ENCODE measurements at places on chromosomes 6 and 20. TPM values are rescaled to one million over a fixed set of nuclear protein-coding genes. Genes with fewer than 3 reads are reported as not detected.

TRIM27 gene
- total RNA-seq, result 37.2 TPM

CLPSL1 gene
- total RNA-seq, result not detected

PRL gene
- not detected for total RNA-seq

DNA sequence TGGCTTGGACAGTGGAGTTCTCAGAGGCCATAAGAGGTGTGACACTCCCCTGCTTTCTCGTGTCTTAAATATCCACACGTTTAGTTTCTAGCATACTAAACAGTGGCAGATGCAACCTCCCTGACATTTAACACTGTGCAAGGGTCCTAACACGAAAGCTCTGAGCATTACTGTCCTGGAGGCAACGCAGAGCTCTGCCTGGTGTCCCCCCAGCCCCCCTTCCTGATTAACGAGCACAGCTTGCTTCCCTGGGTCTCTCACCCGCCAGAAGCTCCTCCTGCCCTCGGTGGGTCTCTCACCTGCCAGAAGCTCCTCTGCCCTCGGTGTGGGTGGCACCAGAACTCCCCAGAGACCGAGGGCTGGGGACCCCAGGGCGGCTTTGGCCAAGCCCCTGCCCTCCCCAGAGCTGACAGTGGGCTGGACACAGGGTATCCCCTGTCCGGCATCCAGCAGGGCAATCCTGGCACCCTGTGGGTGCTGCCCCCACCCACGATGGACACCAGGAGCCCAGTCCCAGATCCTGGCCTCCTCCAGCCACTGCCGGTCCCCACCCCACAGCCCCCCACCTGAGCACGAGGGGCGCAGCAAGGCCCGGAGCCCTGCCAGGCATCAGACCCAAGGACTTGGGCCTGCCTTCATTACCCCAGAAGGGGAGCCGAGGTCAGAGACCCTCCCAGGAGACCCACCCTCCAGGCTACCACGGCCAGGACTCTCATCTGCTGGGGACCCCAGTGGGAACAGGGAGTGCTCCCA lies 12.4 kb upstream of the KCNQ2 start:
- DNase-seq, result no peak

DNA sequence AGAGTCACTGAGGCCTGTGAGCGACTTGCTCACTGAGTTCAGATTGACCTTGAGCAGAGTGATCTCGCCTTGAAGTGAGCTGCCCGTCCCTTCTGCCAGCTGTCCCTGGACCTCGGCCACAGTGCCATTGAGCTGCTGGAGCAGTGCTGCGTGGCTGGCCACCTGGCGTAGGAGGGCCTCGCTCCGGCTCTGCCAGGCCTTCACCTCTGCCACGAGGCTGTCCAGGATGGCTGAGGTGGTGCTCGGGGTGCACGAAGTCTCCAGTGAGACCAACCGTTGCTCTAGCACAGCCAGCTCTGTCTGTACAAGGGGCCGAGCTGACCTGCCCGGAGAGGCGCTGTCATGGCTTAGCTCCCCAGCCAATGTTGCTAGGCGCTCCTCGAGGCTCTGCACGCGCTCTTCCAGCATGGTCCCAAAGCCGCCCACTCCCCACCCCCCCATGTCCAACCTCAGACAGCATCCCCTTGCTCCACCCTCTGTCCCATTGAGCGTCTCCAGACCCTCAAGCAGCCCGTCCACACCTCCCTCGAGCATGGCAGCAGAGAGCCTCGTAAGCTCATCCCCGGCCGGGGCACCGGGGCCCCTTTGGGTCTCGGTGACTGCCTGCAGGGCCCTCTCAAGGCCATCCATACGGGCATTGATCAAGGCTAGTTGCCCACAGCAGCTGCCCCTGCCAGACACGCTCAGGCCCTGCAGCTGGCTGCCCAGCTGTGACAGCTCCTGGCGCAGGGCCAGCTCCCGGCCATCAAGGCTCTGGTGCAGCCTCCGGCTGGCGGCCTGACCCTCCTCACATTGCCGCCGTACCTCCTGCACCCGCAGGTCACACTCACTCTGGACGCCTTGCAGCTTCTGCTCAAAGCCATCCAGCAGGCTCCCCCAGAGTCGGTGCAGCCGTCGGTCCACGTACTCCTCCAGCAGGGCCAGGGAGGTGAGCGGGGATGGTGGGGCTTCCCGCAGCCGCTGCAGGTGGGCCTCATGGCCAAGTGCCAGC lies 4.6 kb downstream of the EMILIN3 start:
- DNase-seq, result peak; percentile 51

DNA sequence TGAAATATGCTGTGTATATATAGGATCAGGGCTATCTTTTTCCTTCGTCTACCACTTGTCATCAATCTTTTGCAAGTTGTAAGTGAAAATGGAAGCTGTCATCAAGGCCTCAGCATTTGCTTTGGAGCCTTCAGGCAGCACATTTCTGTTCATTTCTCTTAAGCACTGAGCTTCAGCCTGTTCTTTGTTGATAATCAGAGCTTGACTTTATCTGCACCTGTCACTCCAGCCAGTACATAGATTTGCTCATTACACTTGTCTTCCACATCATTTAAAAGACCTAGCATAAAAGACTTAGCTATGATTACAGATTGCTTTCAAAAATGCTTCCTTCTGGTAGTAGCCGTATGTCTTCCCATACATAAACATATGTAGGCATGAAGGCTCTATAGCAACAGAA lies 189.8 kb upstream of the GRIK2 start:
- DNase-seq, result no peak

DNA sequence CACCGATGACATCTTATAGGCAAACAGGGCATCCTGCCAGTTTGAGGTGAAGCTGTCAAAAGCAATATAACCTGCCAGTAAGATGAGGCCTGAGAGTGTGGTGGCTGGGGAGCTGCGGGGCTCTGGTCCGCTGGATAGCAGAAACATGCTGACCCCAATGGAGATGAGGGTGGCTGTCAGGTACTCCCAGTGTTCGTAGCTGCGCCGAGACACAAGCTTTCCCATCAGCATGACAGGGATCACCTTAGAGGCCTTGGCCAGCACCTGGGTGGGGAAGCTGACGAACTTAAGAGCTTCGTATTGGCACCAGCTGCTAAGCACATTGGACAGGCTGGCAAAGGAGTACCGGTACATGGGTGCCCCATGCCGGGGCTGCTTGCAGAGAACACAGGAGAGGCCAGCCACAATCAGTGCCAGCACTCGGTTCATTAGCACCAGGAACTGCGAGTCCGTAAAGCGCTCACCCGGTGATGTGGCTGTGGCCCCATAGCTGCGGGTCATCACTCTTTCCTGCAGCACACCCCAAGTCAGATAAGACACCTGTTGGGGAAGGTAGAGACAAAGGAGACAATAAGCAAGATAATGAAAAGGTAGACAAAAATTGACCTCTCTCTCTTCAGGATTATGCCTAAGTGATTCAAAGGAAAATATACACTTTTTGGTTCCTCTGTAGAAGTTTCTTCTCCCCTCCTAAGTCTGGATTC lies 2.1 kb downstream of the SLC35B2 start:
- no peak for DNase-seq

Measured in mucosa of descending colon (tissue), 3 donors.